ENCODE measurements at places on chromosomes 5 and 9.

GRCh38 chr5:14685757-14686156 lies 21.2 kb downstream of the OTULIN start:
- no peak for DNase-seq

DNA sequence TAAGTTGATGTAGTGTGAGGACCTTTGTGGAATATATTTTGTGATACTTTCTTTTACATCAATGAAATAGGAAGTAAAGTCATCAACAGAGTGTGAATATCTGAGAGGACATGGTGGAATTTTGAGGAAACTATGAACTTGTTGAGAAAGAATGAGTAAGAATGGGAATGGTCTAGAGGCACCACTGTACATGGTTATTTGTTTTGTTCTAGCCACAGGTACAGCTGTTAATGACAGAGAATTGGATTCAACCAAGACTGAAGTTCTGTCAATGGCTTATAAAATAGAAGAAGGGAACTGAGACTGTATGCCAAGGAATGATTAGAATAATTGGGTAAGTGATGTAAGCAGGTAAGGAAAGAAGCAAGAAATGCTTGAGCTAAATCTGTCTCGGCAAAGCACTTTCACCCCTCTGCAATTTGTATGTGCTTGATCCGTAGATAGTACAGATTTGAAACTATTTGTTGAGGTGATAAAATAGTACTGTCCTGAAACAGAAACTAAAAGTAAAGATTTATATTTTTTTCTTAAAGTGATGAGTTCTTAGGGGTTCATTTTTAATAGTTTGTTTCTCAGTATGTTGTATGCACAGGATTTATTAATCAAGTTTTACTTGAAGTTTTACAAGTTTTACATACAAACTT lies 468.8 kb upstream of the SMC2 start:
- no peak for DNase-seq

DNA sequence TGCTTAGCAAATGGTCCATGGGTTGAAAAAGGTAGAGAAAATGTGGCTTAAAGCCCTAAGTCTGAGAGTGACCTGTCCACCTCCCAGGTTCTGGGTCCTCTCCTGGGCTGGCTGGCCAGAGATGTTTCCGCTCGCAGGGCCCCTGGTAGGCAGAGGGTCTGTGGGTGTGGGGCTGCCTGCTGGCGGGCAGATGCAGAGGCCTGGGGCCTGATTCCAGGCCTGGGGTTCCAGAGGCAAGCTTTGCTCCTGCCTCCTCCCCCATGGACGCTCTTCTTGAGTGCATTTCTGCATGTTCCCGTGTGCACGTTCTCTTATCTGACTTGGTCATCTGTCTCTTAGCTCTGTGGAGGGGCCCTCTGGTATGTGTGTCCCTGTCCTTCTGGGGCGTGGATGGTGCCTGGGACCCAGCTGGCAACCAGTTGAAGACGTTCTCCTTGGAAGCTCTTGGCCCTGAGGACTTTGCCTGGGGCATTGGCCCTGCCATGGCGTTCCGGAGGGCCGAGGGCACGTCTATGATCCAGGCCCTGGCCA lies 3.8 kb downstream of the MIGA2 start:
- DNase-seq = no peak

DNA sequence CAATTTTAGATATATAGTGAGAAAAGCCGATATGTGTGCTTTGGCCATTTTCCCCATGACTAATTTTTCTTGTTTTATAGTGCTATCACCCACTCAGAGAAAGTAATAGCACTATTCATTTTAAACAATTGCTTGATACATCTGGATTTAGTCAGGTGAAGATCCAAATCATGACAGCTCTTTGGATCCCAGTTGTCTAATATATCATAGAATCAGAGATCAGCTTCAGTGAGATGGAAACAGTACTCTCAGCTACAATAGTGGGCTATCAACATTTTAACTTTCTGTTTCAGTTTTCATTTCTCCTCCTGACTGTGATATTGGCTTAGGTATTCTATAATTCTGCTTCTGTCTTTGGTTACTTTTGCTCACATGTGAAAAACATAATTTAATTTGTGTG lies 38.7 kb downstream of the VCAN start:
- DNase-seq = no peak

- no peak for DNase-seq
These were observed 148.5 kb downstream of the SGCD start for GRCh38 chr5:156475182-156476157.

DNA sequence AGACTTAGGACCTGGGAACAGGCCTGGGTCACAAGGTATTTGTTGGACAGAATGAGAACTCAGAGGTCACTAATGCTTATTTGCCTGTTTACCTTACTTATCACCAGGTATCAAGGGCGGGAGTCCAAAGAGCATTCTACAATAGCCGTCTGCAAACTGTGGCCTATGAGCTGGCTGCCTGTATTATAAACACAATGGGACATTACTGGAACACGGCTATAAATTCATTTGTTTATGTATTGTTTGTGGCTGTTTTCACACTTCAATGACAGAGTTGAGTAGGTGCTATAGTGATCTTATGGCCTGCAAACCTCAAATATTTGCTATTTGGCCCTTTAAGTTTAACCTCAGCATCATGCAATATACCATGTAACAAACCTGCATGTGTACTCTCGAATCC lies 76.6 kb upstream of the ASTN2 start:
- DNase-seq = no peak

GRCh38 chr5:135458921-135459331 lies 6.8 kb upstream of the TIFAB start:
- no peak for DNase-seq
